ENCODE measurements at places on chromosomes 6 and 20.

- peak; percentile 34 for DNase-seq
Observed at GRCh38 chr20:62141397-62142251, 1.6 kb downstream of the PSMA7 start.

- DNase-seq = no peak
Observed at GRCh38 chr20:24560571-24561491, 91.4 kb downstream of the SYNDIG1 start.

- no peak for DNase-seq
Observed at GRCh38 chr20:51265361-51265760, 242.5 kb upstream of the KCNG1 start.

DNA sequence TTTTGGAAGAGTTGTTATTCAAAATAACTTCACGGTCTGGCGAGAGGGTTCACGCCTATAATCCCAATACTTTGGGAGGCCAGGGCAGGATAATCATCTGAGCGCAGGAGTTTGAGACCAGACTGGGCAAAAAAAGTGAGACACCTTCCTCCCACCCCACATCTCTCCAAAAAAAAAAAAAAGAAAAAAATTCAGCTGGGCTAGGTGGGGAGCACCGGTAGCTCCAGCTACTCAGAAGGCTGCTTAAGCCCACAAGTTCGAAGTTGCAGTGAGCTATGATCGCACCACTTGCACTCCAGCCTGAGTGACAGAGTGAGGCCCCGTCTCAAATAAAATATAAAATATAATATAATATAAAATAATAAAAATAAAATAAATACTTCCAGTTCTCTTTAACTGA is 10.4 kb downstream of the OR2B2 start:
- DNase-seq = no peak

DNA sequence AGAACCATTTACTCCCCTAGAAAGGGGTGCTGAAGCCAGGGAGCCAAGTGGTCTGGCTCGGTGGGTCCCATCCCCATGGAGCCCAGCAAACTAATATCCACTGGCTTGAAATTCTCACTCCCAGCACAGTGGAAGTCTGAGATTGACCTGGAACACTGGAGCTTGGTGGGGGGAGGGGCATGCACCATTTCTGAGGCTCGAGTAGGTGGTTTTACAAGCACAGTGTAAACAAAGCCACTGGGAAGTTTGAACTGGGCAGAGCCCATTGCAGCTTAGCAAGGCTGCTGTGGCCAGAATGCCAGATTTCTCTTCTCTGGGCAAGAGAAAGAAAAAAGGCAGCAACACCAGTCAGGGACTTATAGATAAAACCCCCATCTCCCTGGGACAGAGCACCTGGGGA is 855.8 kb upstream of the CITED2 start:
- DNase-seq = no peak

DNA sequence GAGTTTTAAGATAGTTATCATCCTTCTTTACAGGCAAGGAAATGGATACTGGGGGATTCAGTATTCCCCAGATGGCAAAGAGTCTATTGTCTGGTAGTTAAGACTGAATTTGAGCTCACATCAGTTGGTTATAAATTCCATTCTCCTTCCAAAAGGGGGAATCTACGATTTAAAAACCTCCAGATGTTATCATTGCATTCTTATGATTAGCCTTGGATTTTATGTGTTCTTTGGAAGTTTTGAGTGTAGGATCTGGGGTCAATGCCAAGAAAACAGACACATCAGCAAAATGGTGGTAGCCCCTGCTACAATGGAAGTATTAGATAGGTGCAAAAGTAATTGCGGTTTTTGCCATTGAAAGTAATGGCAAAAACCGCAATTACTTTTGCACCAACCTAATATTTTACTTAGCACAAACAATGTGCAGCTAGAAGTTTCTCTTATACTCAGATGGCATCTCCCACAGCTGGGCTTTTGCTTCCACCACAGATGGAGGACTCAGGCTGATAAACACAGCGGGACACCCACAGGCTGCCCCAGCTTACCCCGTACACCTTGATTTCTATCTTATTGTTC is 168.2 kb upstream of the RIN2 start:
- no peak for DNase-seq

- DNase-seq = peak; percentile 14
Observed at GRCh38 chr6:160069050-160069454, 52.6 kb upstream of the SLC22A1 start.

DNA sequence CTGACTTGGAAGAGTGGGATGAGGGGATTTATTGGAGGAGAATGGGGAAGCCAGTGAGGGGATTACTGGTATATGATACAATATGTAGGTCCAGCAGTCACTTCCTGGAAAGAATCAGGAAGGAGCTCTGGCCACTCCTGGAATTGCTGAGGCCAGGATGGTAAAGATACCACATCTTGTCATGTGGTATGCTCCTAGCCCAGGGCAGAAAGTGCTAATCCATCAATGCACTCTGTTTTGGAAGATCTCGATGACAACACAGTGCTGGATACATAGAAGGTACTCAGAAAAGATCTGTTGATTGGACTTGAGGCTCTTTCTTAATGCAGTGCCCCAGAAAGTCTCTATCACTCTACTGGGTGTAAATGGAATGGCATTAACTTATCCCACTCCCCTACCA is 52.6 kb downstream of the LAMP5 start:
- no peak for DNase-seq

DNA sequence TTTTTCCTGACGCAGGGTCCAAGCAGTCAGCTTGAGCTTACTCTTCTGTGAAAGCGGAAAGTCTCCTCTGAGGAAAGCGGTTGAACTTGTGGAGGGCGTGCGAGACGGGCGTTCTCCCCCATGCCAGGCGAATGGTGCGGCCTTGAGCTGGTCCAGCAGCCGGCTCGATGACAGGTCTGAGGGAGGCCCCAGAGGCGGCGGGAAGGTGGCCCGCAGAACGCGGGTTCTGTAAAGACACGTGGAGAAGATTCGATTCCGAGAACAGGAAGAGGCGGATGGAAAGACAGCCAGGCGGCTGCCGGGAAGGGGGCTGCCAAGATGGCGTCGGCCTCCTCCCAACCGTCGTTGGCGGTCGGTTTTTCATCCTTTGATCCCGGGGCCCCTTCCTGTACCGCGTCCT is 75.6 kb upstream of the TXNDC5 start:
- no peak for DNase-seq

DNA sequence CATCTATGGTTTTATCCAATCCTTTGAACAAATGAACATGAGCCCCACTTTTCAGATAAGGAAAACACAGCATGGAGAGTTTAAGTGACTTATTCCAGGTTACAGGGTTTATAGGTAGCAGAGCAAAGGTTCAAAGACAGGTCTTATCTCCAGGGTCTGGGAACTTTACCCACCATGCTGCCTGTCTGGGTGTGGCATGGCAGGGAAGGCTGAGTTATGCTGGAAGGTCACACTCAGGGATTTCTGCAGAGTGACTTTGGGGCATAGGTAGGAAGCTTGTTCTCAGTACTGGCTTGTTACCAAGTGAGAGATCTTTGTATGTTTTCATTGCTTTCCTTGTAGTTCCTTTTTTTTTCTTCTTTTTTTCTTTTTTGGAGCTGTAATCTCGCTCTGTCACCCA is 1.8 kb downstream of the ZNF831 start:
- DNase-seq = no peak

DNA sequence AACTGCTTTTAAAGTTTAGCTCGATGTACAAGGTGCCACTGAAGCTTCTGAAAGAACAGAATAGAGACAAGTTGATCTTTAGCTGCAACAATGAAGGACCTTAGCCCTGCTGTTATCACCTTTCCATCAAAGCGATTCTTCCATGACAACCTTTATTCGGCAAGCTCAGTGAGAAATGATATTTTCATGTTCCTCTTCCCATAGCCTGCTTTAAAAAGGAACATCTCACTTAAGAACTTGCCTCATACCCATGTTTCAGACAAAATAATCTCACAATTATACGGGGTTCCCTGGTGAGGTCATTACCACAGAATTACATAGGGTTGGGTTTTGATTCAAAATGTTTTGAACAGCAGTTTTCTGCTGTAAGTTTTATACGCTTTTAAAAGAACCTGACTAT is 264.2 kb downstream of the THBS2 start:
- DNase-seq = no peak

GRCh38 chr6:106184629-106185028 is 98.5 kb downstream of the PRDM1 start:
- no peak for DNase-seq

- no peak for DNase-seq
Observed at GRCh38 chr6:10330515-10330914, 84.4 kb downstream of the TFAP2A start.

- no peak for DNase-seq
Observed at GRCh38 chr6:166907373-166907841, 48.9 kb downstream of the RNASET2 start.

- no peak for DNase-seq
Observed at GRCh38 chr20:49699200-49699992, 14.3 kb downstream of the B4GALT5 start.

DNA sequence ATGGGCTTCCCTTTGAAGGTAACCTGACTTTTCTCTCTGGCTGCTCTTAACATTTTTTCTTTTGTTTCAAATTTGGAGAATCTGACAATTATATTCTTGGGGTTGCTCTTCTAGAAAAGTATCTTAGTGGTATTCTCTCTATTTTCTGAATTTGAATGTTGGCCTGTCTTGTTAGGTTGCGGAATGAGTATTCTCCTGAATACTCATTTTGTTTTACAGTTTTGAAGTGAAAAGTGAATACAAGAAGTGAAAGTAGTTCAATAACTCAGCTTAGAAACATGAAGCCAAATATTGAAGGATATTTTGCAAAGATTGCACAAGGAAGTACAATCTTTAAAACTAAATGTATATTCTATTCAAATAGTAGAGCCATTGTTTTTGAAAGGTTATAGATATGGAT is 120.2 kb upstream of the MAP3K4 start:
- no peak for DNase-seq

GRCh38 chr6:169700296-169700695 is 1.5 kb downstream of the WDR27 start:
- no peak for DNase-seq

GRCh38 chr6:136582711-136583471 is 32.7 kb upstream of the MAP7 start:
- DNase-seq = no peak

DNA sequence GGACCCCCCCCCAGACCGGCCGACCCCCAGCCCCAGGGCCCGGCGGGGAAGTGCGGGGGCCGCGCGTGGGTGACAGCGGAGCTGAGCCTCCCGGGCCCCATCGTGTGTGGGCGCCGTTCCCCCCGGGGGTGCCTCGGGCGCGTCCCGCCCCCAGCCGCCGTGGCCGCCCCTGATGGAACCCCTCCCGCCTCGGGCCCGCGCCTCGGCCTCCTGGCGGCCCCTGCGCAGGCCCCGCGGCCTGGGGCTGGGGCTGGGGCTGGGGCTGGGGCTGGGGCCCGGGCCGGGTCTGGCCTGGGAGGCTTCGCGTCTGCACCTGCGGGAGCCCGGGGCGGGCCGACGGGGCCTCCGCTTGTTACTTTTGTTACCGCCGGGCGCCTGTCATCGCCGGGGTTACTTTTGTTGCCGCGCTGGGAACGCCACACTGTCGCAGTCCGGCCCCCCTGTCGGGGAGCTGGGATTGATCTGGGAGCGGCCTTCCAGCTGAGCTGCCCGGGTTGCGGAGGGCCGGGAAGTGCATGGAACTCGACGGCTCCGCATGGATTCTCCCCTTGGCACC is 598 bp downstream of the OGFR start:
- DNase-seq = peak; percentile 47

DNA sequence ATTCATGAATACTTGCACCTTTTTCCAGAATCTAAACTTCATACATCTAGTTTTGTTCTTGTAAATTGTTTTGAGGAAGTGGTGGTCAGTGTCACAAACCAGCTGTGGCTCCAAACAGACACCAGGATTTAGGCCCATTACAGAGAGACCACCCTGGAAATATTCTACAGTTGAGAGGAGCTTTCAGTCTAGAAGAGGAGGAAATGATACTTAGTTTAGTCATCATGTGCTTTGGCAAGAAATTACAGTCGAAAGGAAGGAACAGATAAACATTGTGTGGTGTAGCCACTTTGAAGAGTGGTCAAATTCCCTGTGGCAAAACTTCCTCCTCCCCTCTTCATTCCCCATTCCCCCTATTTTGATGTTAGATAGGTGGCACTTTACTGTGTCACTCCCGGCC is 15.7 kb downstream of the DCBLD1 start:
- DNase-seq = no peak

DNA sequence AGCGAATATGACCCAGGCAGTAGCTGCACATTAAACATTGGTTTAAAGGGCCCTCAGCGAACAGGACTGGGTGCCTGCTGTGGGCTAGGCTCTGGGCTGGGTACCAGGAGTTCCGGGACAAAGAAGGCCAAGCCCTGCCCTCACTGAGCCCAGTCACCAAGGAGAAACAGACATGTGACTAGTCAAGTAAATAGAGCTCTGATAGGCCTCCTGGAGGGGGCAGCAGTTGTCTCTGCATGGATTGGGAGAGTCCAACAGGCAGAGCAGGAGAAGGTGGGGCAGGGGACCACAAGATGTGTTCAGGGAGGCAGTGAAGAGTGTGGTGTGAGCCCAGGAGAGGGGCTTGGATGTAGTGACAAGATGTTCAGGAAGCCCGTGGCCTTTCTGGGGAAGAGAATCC is 3.1 kb downstream of the HM13 start:
- no peak for DNase-seq

DNA sequence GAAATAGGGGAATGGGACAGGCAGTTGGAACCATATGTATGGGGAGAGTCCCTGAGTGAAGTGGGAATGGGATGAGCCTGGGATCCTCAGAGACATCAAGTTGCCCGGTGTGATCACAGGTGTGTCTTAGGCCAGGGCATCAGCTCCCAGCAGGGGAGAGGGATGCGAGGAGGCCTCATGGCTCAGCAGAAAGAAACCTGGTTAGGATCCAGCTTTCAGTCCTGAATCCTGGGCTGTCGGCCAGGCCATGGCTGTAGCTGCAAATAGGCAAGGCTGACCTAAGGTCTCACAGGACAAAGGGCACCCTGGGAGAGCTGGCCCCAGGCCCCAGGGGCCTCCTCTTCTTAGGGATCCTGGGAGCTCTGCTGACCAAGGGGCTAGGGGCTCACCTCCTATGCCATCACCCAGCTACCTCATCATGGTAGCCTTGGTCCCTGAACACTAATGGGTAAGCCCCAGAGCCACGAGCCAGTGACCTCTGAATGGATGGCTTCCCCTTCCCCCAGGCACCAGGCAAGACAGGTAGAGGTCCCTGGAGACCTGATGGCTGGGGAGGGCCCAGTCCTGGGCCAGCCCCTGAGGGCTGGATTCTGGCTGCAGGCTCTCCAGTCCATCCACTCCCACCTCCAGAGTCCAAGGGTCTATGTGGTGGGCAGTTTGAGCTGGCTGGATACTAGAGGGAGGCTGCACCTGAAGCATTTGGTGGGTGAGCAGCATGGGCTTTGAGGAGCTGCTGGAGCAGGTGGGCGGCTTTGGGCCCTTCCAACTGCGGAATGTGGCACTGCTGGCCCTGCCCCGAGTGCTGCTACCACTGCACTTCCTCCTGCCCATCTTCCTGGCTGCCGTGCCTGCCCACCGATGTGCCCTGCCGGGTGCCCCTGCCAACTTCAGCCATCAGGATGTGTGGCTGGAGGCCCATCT is at the start of gene SLC22A7:
SLC22A7 (plus strand) TSS at position 617 of the 921 bp plus-strand sequence; CDS start at position 716, 99 bp downstream.
- DNase-seq = no peak

DNA sequence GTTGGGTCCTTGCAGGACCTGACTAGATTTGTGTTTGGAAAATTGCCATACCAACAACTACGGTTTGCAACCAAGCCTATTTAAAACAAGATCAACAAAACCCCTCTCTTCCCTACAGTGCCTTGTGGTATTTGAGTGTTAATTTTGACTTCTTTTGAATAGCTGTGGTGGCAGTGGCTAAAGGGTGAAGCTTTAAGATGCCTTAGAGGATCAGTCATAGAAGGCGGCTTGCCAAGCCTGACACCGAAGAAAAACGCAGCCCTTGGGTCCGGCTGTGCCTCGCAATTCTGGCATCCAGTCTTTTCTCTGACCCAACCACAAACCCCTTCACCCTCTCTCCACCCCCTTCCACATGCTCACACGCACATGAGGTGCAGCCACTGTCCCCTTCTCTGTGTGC is 32.6 kb downstream of the BMP6 start:
- no peak for DNase-seq
